ENCODE measurements at places on chromosomes 3 and 15.

DNA sequence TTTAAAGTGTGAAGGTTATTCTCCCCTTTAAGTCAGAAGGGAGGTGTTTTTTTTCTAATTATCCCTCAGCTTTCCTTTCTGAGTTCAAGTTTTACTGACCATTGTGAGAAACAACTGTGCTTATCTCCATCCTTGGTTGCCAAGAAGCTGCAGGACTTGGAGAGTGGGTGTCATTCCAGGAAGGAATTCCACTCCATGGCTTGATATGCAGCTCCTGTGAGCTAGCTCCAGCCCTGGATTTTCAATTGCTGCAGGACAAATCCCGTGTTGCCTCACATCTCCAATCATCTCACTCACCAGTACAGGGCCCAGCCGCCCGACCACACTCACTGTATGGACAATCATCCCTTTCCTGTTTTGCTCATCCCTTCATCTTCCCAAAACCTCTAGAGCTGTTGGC lies 122.5 kb downstream of the IGSF11 start:
- no peak for DNase-seq

- DNase-seq, result peak; percentile 64
Measured at GRCh38 chr3:52277972-52278509, 408 bp downstream of the WDR82 start.

DNA sequence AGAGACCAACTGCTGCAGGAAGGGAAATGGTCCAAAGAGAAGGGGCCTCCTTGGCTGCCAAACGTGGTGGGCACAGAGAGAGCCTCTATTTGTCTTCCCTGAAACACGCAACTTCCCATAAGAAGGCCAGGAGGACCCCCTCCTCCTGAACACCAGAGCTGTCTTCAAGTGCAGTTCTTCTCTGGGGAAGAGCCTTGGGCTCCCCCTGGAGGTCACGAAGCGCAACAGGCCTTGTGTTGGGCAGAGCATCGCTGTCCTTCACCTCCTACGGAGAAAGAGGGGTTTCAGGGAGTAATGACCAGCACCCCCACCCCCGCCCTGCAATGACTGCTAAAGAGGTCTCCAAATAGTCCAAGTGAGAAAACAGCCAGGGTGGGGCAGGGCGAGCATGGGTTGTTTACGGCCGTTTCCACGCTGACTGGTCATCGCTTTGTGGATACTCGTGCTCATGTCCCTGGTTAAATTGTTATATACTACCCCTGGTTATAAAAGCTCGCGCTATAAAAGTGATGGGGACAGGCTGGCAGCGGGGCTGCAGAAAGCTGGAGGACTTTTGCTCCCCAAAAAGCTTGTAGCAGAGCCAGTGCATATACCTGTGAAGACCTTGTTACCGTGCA lies 397.5 kb upstream of the ATP10A start:
- peak; percentile 5 for DNase-seq

GRCh38 chr3:196691386-196691785 lies 20.7 kb downstream of the CEP19 start:
- no peak for DNase-seq

- no peak for DNase-seq
Measured at GRCh38 chr3:196335503-196335948, 2.7 kb downstream of the TM4SF19 start.

DNA sequence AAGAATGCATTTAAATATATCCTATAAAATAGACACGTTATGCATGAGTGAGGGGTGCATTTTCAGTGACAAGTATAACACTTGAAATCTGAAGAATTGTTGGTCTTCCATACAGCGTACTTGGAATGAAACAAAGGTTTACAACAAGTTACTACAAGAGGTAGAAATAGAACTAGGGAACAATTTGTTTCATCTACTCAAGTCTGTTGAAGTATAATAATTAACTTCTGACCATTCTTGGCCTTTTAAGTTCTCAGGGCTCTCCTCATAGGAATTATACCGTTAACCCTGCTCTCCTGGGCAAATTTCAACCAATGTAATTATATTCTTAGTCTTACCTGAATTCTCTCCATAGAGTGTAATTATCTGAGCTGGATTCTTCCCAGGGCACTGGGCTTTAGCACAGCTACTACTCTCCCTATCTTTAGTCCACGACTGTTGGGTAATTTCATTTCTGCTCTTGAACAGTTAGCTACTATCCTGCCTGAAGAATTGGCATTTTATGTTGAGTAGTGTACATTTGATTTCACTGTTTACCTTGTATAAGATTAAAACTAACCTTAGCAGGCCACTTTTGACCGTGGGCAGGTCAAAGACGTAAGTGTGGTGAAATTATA lies 100.6 kb downstream of the UBE2E2 start:
- no peak for DNase-seq

DNA sequence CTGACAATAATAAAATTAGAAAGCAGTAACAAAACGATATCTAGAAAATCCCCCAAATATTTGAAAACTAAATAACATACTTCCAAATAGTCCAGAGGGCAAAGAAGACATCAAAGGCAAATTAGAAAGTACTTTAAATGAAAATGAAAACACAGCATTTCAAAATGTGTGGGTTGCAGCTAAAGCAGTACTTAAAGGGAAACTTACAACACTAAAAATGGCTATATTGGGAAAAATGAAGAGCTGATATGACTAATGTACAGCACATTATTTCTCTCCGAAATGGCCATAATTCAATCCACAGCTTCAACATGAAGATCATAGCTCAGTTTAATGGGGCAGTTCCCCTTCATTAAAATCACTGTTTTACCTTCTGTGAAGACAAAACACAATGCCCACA lies 71.9 kb downstream of the FBXL22 start:
- DNase-seq, result no peak

DNA sequence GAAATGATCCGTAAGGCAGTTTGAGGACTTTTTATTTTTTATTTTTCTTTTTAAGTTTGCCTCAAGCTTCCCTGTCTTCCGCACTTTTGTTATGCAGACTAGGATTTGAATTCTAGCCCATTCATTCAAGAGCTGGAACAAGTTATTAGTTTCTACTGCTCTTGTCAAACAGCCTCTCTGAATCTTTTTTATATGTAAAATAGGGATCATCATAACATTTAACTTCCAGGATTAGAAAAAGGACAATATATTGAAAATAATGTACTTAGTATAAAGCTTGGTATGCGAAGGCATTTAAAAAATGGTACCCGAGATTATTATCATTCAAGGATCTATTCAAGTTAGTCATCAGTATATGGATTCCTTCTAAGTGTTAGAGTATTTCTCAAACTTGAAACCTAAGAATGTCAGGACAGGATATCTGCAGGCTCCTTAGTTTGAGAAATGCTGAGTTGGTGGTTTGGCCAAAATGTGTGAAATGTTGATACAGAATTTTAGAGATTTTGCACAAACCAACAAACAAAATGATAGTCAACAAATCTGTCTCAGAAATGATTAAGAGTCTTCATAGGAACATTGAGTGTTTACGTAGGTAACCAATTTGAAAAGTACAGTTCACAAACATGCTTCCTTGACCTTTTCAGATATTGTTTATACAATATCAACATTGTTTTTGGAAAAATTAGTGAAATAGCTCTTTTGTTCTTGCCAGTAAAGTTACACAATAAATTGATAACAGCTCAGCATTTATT lies 40.5 kb upstream of the IGSF10 start:
- DNase-seq, result no peak

DNA sequence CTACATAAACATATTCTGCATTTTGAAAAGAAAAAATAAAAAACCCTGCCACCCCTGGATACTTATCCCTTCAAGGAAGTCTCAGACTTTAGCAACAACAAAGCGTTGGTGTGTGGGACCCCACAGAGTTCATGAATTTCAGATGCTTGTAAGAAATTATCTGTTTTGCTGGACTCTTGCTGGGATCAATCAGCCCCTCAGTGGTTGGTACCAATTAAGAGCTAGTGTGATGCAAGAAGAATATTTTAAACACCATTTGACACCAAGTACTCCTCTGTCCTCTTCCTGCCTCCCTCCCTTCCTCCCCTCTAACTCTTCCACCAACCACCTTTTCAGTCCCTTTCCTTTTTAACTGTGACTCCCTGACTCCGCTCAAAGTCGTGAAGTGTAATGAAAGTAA lies 51.5 kb downstream of the SST start:
- DNase-seq, result no peak

GRCh38 chr15:33007303-33007855 lies 187.1 kb downstream of the FMN1 start:
- DNase-seq, result no peak

DNA sequence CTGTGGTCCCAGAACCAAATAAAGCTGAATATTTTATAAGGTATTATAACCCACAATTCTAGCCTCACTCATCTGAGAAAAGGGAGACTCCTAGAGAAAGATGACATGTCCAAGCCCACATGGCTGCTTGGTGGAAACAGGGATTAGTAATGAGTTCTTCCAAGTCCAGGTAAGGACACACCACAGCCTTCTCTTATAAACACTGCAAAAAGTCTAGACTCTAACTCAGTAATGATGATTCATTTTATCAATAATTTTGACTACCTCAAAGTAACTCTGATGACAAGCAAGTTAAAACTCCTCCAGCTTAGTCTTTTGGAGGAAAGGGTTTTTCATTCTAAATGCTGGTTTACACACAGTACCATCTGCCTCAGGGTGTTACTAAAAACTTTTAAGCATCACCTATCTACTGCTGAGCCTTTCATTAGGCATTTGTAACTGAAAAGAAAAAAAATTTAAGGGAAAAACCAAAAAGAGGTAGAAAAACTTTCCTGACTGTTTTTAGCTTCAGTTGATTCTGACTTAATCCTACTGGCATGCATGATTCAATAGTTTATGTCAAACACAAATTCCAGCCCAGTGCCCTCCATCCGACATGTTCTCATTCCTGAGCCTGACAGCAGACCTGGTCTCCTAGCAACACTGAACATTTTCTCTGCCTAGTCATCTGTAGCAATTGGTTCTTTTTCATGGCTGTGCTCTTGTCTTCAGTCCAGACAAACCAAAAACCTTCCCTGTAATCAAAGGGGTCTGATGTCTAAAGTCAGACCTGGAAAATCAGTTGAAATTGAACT lies 43.9 kb downstream of the P3H2 start:
- no peak for DNase-seq

- no peak for DNase-seq
Measured at GRCh38 chr3:156978481-156978961, 152.4 kb downstream of the LEKR1 start.

GRCh38 chr3:38255627-38256026 lies 10.0 kb upstream of the SLC22A13 start:
- DNase-seq, result no peak

GRCh38 chr3:195105389-195105788 lies 165.6 kb downstream of the XXYLT1 start:
- DNase-seq, result no peak

DNA sequence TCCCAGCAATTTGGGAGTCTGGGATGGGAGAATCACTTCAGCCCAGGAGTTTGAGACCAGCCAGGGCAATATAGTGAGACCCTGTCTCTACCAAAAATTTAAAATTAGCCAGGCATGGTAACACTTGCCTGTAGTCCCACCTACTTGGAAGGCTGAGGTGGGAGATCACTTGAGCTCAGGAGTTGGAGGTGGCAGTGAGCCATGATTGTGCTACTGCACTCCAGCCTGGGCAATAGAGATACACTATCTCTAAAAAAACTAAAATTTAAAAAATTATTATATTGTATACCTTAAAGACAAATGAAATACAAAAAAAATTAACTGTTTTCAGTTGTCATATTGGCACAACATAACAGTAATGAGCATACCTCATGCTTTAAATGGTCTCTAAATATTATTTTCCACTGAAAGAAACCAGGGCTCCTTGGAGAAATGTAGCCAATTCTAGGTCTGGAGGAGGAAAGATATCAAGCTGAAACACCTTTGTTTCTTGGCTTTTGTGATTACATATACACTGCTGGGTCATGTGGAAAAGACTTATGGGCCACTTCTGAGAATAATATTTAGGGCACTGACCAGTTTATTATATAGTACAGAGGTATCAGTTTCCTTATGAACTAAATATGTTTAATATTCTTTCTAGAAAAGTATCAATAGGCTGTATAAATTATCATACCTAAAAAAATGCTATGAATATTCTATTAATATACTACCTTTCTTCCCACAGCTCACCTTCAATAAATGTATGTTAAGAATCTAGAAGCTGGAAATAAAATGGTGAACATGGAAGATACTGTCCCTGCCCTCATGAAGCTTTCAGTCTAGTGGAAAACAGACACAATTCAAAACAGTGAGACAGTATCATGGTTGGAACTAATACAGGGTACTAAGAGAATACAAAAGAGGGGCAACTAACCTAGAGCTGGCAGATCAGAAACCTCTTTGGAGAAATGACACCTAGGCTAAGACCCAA lies 119.5 kb downstream of the TMCC1 start:
- DNase-seq, result no peak

GRCh38 chr15:90595763-90596155 lies 66.0 kb downstream of the CRTC3 start:
- DNase-seq, result no peak

DNA sequence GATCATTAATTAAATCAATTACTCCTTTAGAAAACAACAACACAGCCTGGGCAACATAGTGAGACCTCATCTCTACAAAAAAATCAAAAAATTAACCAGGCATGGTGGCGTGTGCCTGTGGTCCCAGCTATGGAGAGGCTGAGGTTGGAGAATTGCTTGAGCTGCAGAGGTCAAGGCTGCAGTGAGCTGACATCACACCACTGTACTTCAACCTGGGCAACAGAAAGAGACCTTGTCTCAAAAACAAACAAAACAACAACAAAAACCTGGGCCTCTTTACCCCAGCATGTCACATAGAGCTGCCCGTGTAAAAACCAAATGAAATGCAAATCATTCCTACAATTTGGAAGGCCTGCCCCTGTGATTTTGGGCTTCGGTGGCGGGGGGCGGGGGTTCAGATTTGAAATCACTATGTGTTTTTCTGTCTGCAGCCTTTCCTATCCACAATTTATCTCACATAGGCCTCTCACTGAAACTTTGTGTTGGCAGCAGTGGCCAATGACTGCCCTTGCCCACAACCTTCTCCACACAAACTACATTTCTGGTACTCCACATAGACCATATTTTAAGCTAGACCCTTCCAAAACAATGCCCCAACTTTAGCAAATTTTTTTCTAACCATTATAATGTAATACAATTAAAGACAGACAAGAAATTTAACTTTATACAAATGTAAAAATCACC lies 6.5 kb downstream of the ADAM10 start:
- DNase-seq, result no peak

- no peak for DNase-seq
Measured at GRCh38 chr15:68990231-68990991, 24.1 kb upstream of the NOX5 start.

GRCh38 chr15:92495446-92495845 lies 101.8 kb downstream of the ST8SIA2 start:
- no peak for DNase-seq
